ENCODE measurements at places on chromosomes 2 and 18.

DNA sequence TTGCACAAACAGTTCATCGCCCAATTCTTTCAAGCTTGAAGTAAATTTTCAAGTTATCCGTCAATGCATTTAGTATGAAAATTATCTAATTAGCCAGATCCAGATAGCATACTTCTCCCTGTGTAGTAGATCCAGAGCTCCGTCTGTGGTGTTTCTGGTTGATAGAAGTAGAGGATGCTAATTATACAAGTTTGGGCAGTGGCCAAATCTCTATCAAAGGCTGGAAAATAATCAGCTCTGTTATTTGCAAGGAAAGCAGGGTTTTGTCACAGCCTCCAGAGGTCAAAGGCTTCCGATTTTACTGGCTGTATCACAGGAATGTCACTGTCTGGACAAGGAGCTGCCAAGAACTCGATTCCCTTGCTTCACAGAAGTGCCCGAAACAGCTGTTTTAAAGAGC, 28.6 kb downstream of the LRRC30 start:
- DNase-seq, result no peak

GRCh38 chr18:3924455-3924854, 474.5 kb downstream of the TGIF1 start:
- no peak for DNase-seq

GRCh38 chr18:67652288-67652687, 135.8 kb upstream of the DSEL start:
- DNase-seq, result no peak

DNA sequence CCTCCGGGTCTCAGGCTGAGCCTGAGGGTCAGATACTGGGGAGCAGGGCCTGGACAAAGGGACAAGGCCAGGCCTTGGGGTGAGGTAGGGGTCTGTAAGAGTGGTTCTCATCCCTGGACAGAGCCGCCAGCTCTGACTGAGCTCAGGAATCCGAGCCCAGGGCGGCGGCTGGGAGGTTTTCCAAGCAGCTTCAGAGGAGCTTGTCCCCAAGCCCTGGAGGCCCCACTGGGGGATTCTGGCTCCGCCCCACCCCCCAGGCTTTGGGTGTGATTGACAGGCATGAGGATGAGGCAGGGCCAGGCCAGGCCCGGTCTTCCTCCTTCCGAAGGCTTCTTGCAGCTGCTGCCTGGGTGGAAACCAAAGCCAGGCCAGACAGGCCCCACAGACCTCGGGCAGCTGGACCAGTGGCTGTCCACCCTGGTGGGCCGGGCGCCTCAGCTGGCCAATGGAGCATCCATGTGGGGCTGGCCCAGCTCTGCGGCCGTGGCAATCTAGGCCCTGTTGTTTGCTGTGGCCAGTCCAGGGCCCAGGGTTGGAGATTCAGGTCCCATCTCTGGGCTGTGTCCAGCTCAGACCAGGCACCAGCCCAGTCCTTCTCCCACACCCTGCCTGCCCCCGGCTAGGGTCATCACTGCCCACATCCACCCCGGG, 23.1 kb upstream of the GPC1 start:
- DNase-seq, result no peak

- no peak for DNase-seq
These were observed 78.6 kb downstream of the FAM228A start for GRCh38 chr2:24253303-24253919.

DNA sequence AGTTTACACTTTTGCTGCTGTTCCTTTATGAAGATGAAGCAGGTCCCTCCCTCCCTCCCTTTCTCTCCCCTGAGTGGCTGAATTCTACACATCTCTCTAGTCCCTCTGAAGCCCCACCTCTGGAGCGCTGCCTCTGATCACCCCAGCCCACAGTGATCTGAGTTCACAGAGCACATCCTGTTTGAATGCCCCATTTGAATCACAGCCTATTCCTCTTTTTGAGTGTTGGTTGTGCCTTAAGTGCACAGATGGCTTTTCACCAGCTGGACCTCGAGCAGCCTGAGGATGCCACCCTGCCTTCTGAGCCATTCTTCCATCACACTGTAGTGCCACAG, 87.1 kb downstream of the ITGB1BP1 start:
- no peak for DNase-seq

DNA sequence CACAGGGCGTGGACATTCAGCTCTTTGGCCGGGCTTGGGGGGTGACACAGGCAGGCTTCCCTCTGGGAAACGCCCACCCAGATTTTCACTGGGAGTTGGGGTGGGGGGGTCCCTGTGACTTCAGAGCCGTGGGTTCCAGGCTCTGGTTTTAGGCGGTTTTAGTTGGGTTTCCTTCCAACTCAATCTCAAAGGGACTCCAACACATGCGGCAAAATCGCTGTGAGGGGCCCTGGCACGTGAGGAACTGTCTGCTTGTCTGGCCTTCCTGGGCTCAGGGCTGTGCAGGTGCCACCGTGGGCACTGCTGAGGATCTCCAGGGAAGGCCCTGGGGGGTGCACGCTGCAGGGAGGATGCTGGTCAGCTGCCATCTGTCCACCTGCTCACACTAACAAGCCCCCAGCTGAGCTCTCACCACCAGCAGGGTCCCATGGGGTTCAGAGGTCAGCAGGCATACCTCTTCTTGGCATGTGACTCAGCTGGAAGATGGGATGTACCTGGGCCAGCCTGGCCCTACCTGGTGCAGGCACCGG, 11.7 kb downstream of the HS6ST1 start:
- no peak for DNase-seq

GRCh38 chr2:198664321-198664720, 793.4 kb downstream of the SATB2 start:
- DNase-seq, result no peak

DNA sequence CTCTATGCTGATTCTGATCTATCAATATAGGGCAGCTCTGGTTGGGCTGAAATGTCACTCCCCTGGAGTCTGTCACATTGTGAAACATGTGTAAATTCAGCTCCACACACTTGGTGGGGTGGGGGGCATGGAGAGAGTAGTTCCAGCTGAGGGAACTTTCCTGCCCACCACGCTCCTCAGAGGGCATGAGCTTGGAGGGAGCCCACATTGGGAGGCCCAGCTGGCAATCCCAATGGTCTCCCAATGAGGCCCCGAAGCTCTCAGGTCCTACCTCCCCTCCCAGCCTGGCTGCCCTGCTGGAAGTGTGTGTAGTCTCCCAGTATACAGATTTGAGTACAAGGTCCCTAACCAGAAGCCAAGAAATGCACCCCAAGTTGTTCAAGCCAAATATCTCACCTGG, 31.5 kb downstream of the GYPC start:
- DNase-seq, result no peak

DNA sequence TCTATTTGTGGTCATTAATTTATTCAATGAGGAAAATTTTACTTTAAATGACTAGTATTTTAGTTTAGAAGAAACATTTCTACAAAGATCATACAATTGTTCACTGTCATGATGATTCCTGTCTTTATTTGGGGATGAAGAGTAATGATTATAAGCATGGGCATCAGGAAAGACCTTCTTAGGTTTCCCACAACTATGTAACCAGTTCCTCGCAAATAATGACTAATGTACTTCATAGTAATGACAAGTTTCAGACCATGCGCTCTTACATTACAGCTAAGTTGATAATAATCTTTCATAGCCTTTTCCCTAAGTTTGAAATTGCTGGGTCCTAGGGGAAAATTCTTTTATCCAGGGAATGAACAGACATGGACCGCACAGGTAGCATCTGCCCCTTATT, 90.5 kb downstream of the MYO5B start:
- DNase-seq, result no peak

GRCh38 chr2:122481717-122482116, 726.3 kb downstream of the TSN start:
- DNase-seq, result no peak

DNA sequence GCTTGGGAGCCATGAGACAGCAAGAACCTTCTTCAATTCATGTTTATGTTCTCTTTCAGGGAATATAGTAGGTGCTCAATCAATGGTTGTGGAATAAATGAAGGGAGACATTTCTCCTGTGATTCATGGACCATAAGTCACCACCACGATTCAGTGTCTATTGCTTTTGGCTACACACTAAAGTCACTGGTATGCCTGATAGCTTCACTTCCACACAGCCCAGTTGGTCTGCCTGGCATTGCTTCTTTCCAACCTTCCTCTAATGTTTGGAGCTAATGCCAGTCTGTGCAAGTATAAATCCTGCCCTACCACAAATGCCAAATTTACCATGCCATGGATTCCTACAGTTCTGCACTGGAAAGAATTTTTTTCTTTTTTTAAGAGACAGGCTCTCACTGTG, 1.3 kb upstream of the CXCR1 start:
- no peak for DNase-seq

- DNase-seq, result no peak
These were observed 127.4 kb downstream of the ARHGEF4 start for GRCh38 chr2:130963849-130964793.

- no peak for DNase-seq
These were observed 37.8 kb upstream of the FZD5 start for GRCh38 chr2:207807516-207807915.

DNA sequence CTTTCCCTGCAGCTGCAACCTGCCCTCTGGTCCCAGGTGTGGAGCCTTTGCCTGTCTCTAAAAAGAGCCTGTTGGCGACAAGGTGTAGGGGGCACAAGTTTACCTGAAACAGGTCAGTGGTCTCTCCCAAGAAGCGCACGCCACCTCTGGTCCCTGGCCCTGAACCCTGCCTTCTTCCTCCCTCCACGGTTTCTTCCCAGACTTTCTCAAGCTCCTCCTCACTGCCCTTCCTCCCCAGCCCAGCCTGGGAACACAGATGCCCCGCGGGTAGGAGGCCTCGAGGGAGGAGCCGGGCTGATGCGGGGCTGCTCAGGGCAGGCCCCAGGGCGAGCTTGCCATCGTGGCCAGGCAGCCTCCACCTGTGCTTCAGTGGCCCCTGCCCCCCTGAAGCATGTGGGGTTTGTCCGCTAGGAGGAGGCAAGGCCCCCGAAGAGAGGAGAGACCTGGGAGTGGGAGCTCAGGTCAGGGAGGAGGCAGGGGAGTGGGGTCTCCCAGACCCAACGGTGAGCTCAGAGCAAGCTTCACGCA, 89.5 kb downstream of the SMAD7 start:
- no peak for DNase-seq

GRCh38 chr2:190182071-190182524, 119.6 kb upstream of the MSTN start:
- no peak for DNase-seq

- DNase-seq, result no peak
These were observed 431.6 kb downstream of the PID1 start for GRCh38 chr2:228839421-228839876.

- DNase-seq, result no peak
These were observed 11.1 kb upstream of the MOCOS start for GRCh38 chr18:36176177-36176584.

GRCh38 chr2:65032019-65032975, 23.9 kb upstream of the CEP68 start:
- DNase-seq, result no peak

DNA sequence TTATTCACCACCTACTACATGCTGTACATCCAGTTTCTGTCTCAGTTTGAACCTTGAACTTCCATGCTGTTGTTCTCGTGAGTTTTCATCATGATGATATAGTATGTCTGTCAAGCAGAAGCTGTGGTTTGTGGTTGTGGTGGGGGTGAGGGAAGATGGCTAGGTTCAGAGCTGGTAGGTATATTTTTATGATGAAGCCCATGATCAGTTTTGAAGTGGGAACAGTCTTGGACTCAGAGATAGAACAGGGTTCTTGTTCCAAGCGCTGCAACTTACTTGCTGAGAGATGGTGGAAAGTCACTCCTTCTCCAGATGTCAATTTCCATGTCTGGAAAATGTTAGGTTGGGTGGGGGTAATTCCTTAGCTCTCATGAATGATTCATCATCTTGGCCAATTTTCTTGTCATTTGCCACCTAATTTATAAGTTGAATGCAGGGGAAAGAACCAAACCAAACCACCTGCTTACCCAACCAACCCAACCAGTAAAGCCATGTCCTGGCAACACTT, 21.6 kb downstream of the PMAIP1 start:
- no peak for DNase-seq

GRCh38 chr2:14520385-14520945, 112.1 kb upstream of the LRATD1 start:
- DNase-seq, result no peak

DNA sequence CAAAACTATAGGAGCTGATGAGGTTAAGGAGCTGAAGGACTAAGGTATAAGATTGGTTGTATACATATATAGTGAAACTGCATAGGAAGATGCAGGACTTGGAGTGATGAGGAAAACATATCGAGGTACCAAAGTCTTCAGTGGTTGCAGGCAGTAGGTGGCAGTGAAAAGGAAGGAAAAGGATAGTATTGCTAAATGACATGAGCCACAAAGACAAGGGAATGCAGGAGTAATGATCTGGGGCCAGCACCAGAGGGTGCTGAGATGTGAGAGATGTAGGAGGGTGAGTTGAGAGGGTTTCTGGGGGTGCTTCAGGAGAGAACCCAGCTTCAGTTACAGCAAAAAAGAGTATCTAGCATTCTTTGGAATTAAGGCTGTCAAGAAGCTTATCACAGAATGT, 172.2 kb upstream of the MYO3B start:
- no peak for DNase-seq

DNA sequence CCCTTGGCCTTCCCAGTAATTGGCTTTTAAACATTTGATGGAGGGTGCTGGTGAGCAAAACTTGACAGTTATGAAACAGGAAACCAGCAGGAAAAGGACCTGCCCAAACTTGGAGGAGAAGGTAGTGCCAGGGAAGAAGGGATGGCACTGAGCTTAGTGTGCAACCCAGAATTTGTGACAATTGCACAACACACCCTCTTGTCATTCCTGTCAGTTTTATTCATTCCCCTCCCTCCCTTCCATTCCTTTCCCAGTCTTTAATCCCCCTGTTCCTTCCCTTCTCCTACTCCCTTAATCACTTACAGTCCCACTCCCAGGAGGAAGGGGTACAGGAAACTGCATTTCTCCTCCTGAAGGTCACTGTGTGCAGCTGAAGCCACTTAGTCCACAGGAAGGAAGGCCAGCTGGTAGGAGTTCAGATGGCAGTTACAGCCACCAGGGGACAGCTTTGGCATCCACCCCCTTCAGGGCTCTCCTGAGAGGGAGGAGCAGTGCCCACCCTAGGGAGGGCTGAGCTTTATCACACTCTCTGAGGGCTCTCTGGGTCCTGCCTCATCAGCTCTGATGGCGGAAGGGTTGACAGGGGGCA, 24.0 kb upstream of the SIGLEC15 start:
- DNase-seq, result no peak

GRCh38 chr2:79916285-79916684, 388.3 kb downstream of the LRRTM1 start:
- DNase-seq, result no peak

GRCh38 chr2:127407091-127407490, 11.1 kb upstream of the PROC start:
- no peak for DNase-seq

DNA sequence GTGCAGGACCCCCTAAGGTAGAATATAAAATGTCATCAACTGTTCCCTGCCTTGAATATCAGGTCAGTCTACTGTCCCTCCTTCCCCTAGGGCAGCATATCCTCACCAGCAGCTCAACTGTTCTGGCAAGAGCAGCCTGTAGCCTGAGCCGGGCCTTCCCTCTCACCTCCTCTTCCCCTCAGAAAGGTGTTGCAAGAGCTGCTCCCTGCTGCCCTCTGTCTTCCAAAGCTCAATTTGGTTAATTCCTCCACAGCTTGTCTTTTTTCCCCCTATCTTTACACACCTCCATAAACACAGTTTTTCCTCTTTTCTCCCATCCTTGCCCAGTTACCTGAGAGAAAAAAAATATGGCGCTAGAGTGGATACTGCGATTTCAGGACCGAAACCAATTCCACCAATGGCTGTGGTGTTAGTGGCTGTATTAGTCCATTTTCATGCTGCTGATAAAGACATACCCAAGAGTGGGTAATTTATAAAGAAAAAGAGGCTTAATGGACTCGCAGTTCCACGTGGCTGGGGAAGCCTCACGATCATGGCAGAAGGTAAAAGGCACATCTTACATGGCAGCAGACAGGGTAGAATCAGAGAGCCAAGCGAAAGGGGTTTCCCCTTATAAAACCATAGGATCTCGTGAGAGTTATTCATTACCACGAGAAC, 184.7 kb downstream of the MREG start:
- DNase-seq, result no peak
